ENCODE measurements at places on chromosomes 3 and 15. TPM values are rescaled to one million over a fixed set of nuclear protein-coding genes. Genes with fewer than 3 reads are reported as not detected.

The ZNF592 gene
- 32.9 TPM for total RNA-seq

The PEX5L gene
- total RNA-seq: 1.1 TPM

DNA sequence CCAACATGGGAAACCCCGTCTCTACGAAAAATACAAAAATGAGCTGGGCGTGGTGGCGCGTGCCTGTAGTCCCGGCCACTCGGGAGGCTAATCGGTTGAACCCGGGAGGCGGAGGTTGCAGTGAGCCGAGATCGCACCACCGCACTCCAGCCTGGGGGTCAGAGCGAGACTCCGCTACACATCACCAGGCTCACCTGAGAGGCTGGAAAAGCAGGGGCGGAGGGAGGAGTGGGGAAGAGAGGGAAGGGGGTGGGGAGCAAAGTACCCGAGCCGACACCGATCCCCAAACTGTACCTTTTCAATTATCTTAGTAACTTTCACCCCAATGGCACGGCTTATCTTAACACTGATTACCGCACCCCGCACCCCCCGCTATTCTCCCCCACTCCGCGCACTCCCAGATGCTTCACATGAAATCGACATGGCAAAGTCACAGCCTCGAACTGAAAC, 46.4 kb upstream of the SYNM start:
- H3K27ac ChIP-seq: no peak overlapping the region
- no peaks in the 10 kb centered on the region for H3K36me3 ChIP-seq
- DNase-seq: no peak
- peaks cover 5% of the 10 kb centered on the region for H3K4me1 ChIP-seq

GRCh38 chr3:33940149-33940548, 141.7 kb downstream of the PDCD6IP start:
- H3K4me1 ChIP-seq: no peaks in the 10 kb centered on the region
- H3K27me3 ChIP-seq: peaks cover 25% of the 10 kb centered on the region
- H3K27ac ChIP-seq: no peak overlapping the region
- no peak overlapping the region for H3K4me3 ChIP-seq

DNA sequence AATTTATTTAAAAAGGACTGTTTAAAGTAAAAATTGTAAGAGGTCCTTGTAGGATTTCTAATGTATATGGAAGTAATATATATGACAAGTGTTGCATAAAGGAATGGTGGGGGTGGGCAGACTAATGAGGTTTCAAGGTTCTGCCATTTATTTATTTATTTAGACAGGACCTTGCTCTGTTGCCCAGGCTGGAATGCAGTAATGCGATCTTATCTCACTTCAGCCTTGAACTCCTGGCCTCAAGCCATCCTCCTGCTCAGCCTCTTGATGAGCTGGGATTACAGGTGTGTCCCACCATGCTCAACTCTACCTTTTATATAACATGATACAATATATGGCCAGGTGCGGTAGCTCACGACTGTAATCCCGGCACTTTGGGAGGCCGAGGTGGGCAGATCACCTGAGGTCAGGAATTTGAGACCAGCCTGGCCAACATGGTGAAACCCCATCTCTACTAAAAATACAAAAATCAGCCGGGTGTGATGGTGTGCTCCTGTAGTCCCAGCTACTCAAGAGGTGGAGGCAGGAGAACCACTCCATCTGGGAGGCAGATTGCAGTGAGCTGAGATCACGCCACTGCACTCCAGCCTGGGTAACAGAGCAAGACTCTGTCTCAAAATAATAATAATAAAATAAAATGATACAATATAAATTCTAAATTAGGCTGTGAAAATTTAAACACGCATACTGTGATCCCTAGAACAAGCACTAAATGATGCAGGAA, 33.8 kb upstream of the IGF2BP2 start:
- H3K36me3 ChIP-seq: no peaks in the 10 kb centered on the region
- H3K27ac ChIP-seq: no peak overlapping the region
- H3K4me1 ChIP-seq: no peaks in the 10 kb centered on the region

DNA sequence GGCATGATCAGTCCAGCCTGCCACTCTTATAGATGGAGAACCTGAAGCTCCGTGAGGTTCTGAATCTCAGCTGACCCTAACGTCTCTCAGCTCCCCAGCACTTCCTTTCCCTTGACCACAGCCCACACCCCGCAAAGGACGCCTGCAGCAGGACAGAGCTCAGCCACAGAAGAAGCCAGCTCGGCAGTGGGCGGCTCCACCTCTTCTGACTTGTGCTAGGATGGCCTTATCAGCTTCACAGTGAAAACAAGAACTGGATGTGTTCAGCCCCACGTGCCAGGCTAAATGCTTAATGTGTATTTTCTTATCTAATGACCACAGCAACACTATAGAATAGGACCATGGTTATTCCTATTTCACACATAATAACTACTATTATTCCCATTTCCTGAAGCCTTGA, 127.6 kb downstream of the ARNT2 start:
- peaks cover 24% of the 10 kb centered on the region for H3K27me3 ChIP-seq
- H3K36me3 ChIP-seq: no peaks in the 10 kb centered on the region
- DNase-seq: no peak
- H3K27ac ChIP-seq: no peak overlapping the region
- no peak overlapping the region for H3K4me3 ChIP-seq
- H3K4me1 ChIP-seq: no peaks in the 10 kb centered on the region

DNA sequence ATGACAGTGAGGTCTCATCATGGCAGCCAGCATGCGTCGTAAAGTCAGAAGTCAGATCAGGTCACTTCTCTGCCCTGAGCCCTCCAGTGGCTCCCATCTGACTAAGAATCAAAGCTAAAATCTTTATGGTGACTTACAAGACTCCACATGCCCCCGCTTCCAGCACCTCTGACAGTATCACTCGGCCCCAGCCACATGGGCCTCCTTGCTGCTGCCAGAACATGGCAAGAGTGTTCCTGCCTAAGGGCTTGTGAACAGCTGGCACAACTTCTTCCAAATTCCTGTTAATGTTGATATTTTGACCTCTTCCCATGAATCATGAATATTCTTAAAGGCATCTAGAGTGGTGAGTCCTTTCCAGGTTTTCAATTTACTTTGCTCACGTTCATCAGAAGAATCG, 20.5 kb downstream of the POLR2M start:
- DNase-seq: no peak
- H3K4me1 ChIP-seq: no peaks in the 10 kb centered on the region
- no peaks in the 10 kb centered on the region for H3K27me3 ChIP-seq
- no peak overlapping the region for H3K4me3 ChIP-seq
- peaks cover 8% of the 10 kb centered on the region for H3K36me3 ChIP-seq

- peaks cover 2% of the 10 kb centered on the region for H3K4me1 ChIP-seq
- H3K27me3 ChIP-seq: no peaks in the 10 kb centered on the region
- H3K36me3 ChIP-seq: peaks cover 9% of the 10 kb centered on the region
These were observed 31.9 kb downstream of the SLMAP start for GRCh38 chr3:57787867-57788623.

- peaks cover 27% of the 10 kb centered on the region for H3K4me1 ChIP-seq
- no peak for DNase-seq
- peaks cover 58% of the 10 kb centered on the region for H3K36me3 ChIP-seq
- no peaks in the 10 kb centered on the region for H3K27me3 ChIP-seq
- H3K4me3 ChIP-seq: no peak overlapping the region
These were observed 5.1 kb downstream of the PATL2 start for GRCh38 chr15:44705986-44706385.
